ENCODE measurements at places on chromosomes 13 and 19.

GRCh38 chr19:42255766-42256745 lies 1.1 kb upstream of the ERF start:
- no peak for DNase-seq

GRCh38 chr13:26605845-26606244 lies 48.4 kb downstream of the WASF3 start:
- no peak for DNase-seq

GRCh38 chr13:21079221-21079620 lies 17.8 kb upstream of the LATS2 start:
- no peak for DNase-seq

DNA sequence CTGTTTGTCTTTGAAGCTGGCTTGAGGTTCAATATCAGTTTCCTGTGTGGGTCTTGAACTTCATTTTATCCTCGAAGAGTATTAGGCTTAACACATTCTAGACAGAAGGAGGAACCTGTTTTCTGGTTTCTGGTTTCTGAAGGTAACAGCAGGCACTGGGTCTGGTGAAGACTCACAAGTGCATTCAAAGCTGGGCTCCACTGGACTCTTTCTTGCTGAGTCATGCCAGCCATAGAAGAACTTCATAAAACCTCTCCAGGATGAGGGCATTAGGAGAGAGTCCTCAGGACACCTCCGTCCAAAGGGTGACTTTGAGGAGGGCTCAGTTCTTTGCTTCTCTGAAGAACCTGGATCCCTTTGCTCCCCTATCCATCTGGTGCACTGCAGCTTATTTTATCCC lies 668.6 kb upstream of the SLC10A2 start:
- no peak for DNase-seq

GRCh38 chr13:111152844-111153243 lies 37.7 kb downstream of the ARHGEF7 start:
- DNase-seq: no peak

GRCh38 chr13:81779876-81780275 lies 1439.0 kb upstream of the SPRY2 start:
- DNase-seq: no peak

DNA sequence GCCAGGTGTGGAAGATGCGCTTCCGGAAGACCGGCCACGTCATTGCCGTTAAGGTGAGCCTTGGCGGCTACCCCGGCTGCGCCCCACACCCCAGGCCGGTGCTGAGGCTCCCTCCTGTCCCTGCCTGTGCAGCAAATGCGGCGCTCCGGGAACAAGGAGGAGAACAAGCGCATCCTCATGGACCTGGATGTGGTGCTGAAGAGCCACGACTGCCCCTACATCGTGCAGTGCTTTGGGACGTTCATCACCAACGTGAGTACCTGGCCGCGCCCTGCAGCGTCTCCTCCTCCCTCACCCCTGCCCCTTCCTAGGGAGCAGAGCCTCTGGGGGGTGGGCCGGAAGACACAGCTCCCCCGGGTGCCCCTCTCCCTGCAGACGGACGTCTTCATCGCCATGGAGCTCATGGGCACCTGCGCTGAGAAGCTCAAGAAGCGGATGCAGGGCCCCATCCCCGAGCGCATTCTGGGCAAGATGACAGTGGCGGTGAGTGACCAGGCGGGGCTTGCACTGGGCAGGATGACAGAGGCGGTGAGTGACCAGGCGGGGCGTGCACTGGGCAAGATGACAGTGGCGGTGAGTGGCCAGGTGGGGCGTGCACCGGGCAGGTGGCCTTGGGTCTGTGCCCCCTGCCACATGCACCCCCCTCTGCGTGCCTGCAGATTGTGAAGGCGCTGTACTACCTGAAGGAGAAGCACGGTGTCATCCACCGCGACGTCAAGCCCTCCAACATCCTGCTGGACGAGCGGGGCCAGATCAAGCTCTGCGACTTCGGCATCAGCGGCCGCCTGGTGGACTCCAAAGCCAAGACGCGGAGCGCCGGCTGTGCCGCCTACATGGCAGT lies 4.1 kb upstream of the TGFBR3L start:
- no peak for DNase-seq

DNA sequence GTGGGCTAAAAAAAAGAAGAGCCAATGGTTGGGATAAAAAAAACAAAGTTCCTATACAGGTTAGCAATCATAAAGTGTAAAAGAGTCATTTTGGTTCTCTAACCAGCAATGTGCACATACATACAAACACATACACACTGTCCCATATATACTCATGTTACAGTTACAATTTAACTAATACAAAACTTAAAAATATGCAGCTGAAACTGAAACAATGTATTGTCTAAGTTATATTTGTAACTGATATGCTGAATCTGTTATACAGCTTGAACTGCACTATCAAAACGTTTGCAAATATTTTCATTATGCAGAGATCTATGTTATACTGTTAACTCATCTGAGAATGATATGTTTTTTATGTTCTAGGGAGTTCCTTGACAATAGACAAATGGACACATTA lies 173.7 kb downstream of the KLF12 start:
- no peak for DNase-seq

GRCh38 chr19:4722671-4723594 lies 709 bp downstream of the DPP9 start:
- DNase-seq: no peak

GRCh38 chr13:40116008-40116407 lies 460.5 kb downstream of the COG6 start:
- DNase-seq: no peak

DNA sequence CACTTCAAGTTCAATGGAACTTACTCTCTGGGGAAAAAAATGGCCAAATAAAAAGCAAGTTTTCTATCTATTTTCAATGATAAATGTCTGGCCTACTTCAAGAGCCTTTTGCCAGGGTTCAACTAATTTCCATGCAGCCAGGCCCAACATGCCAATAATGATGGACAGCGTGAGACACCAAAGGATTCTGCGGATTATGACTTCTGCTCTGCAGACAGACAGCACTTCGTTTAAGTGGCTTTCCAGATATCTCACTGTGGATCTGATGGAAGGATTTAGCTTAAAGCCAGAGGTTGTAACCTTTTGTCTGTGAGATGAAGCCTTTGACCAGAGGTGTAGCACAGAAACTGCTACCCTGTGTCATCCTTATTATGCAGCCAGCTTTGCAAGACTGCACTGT lies 614.2 kb downstream of the DCT start:
- no peak for DNase-seq

Data from stimulated activated CD4-positive, alpha-beta T cell treated with anti-CD3 and anti-CD28 coated beads, Interleukin-4, amount 100 ng/mL, for 4 hours (primary cell).